Osteoblast (primary cell): ENCODE measurements at places on chromosomes 12 and 14.
A peak's percentile ranks its signal among the peaks of the same experiment; 100 is the strongest.

DNA sequence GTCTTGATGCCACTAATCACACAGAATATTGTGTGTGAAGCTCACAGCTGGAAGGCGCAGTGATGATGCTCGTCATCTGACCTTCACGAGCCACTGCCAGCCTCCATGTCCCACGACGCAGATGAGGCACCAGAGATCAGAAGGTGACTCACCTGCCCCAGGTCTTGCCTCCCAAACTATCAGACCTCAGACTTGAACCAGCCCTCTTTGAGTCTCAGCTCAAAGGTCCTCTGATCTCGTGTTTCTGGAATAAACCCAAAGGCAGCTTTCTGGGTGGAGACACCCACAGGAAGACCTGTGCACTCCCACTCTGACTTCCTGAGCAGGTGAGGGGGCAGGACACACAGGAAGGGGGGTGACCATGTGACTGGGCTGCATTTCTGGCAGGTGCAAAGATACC lies 19.6 kb upstream of the CHGA start:
- no peak for DNase-seq

- no peak for DNase-seq
These were observed 30.8 kb downstream of the ARID2 start for GRCh38 chr12:45760333-45760732.

GRCh38 chr12:90940872-90941499 lies 14.0 kb downstream of the CCER1 start:
- no peak for DNase-seq

- DNase-seq: no peak
These were observed 29.5 kb upstream of the CISTR start for GRCh38 chr12:53781228-53781801.

DNA sequence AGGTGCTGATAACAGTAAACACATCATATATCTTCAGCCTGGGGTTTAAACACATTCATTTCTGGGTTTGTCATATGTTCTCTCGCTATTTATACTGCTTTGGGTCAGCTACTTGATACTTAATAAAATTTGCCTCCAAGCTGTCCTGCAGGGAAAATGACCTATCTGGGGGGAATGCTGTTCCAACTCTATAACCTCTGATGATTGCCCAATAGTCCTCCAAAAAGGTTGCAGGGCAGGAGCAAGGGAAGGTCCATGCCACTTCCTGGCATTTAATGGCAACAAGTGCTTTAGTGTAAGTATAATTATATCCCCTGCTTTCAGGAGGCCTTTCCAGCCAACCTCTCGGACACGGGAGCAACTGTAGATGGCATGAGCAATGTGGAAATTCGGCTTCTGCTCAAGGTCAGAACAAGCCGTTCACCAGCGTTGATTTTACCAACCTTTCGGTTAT lies 198.0 kb upstream of the EEA1 start:
- DNase-seq: no peak

DNA sequence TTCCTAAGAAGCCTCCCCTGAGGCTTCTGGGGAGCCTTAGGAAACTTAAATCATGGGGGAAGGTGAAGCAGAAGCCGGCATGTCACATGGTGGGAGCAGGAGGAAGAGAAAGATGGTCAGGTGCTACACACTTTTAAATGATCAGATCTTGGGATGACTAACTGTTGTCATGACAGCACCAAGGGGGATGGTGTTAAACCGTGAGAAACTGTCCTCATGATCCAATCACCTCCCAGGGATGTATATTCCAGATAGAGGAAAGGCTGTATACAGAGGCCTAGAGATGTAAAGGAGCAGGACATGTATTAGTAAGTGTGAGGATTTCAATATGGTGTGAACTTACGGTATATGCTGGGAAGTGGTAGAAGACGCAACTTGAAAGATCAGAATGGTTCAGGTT lies 121.1 kb downstream of the CAND1 start:
- peak; percentile 3 for DNase-seq
